AG10803 (cell line): ENCODE measurements at places on chromosomes 6 and 20.

GRCh38 chr6:35736253-35736894, 458 bp upstream of the ARMC12 start:
- peak; percentile 39 for DNase-seq

GRCh38 chr6:84766118-84766798, 1.9 kb upstream of the TBX18 start:
- DNase-seq, result no peak

GRCh38 chr20:12093057-12093796, 175.5 kb downstream of the BTBD3 start:
- no peak for DNase-seq

GRCh38 chr20:49471397-49471796, 11.1 kb downstream of the KCNB1 start:
- DNase-seq, result no peak

DNA sequence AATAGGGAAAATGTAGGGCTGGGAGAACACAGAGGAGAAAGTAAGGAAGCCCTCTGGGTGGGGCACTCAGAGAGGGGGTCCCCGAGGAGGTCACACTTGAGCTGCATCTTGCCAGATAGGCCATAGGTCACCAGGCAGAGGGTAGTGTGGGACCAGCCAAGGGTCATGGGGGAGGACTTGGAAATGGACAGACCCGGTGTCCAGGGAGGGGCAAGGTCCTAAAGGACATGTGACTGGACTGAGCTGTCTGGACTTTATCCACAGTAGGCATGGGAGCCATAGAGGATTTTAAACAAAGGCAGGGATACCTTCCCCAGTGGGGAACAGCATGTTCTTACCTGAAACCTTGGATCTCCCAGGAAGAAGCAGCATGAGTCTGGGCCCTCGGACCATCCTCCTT, 266.7 kb downstream of the LRFN2 start:
- DNase-seq, result no peak

- DNase-seq, result no peak
Observed at GRCh38 chr20:44183282-44183681, 3.7 kb downstream of the JPH2 start.

DNA sequence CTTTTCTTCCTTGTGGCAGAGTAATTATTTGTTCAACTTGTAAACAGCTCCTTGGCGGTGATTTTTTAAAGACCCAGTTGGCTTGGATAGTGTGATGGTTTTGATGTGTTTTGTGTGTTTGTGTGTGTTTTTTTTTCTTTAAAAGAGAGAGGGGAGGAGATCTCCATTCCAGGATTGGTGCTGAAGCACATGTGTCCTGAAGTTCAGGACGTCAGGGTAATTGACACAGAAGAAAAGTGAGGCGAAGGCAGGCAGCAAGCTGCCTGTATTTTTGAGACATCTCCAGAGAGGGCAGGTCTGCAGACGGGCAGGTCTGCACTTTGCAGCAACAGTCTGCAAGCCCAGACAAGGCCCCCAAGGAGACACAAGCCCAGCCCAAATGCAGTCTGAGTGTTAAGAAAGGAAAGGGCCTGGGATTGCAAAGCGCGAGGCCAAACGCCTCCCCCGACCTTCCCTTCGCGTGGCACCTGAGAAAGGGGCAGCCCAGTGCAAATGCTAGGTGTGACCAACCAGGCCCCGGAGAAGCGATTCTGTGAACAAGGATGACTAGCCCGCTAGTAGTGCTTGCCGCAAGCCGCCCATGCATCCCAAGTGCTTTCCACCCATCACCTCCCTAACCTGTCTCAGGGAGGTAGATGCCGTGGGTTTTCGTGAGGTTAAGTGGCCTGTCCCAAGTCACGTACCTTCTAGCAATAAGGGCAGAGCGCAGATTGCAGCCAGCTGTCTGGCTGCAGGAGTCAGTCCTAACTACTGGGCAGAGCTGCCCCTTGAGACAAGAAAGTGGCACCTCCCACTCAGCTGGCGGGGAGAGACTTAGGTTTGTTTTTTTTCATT, 230.5 kb downstream of the ZMYND8 start:
- peak; percentile 40 for DNase-seq

DNA sequence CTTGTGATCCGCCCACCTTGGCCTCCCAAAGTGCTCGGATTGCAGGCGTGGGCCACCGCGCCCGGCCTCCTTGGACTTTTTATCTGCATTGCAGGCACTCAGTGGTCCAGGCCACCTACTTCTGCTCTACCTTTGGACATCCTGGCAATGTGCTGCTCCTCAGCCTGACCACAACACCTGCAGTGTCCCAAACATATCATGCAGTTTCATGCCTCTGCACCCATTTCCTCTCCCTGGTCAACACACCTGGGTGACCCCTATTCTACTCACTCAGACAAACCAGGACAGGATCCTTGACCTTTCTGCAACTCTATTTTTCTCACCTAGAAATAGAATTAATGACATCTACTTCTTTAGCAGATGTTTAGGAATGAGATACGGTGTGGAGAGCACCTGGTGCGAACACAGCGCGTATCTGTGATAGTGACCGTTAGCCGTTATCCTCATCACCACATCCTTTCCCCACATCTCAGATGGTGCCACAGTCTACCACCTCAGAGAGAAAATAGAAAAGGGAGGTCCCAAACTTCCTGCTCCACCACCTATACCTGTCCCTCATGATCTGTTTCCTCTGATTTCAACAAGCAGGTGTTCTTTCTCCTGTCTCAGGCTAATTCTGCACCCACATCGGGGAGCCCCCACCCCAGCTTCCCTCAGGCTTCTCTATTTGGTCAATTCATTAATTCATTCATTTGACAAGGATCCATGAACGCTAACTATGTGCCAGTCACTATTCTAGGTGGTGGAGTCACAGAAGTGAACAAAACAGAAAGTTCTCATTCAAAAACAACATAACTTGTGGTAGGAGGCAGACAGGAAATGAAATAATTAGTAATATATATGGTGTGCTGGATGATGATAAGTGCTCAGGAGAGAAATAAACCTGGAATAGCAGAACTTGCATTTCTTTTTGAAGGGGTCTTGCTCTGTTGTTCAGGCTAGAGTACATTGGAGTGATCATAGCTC, 4.3 kb upstream of the BTN3A2 start:
- DNase-seq, result no peak

- DNase-seq, result peak; percentile 10
Observed at GRCh38 chr6:125611573-125612344, 137.7 kb upstream of the HEY2 start.

DNA sequence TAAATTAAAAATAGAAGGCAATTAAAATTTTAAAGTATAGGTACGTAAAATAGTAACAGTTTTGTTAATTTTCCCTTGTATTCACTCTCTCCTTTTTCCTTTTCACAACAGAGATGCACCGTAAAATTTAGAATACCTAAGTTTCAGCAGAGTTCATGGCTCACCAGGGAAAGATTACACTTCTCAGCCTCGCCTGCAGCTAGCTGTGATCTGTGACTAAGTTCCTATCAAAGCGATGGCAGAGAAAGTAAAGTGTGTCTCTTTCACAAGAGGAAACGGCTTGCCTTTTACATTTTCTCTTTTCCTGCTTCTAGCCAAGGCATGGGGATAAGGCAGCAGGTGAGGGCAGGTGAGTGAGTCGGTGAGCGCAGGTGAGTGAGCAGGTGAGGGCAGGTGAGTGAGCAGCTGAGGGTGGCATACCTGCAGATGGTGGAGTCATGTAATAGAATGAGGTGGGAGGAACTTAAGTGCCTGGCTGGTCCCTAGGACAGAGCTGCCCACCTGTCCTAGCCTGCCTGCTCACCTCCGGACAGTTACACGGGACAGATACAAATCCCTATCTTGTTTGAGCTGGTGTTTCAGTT, 30.9 kb downstream of the ZFP64 start:
- DNase-seq, result no peak

- DNase-seq, result no peak
Observed at GRCh38 chr6:124234801-124235200, 431.1 kb downstream of the NKAIN2 start.

- DNase-seq, result no peak
Observed at GRCh38 chr20:37928996-37929682, 26.2 kb downstream of the VSTM2L start.

- DNase-seq, result peak; percentile 71
Observed at GRCh38 chr20:17680836-17681725, 961 bp downstream of the RRBP1 start.

GRCh38 chr6:55069132-55069781, 105.1 kb upstream of the HCRTR2 start:
- peak; percentile 73 for DNase-seq

DNA sequence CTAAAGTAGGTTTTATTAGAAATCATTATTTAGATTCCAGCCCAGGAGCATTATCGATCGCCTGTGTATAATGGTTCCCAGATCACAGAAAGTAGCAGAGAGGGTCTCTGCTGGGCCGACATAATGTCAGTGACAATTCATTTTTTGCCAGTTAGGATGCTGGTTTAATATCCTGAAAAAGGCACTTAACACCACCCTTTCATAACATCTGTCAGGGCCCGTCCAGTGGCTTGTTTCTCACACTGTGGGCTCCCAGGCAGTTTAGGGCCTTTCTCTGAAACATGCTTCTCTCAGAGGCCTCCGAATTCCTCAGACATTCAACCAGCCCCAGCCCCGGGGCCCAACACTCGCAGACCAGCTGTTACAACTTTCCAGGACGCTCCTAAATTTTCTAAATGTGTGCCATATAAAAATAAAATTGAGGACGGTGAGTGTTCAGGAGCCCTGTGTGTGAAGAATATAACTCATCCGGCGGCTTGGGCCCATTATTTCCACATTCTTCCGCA, 108.6 kb upstream of the EYA4 start:
- DNase-seq, result no peak

DNA sequence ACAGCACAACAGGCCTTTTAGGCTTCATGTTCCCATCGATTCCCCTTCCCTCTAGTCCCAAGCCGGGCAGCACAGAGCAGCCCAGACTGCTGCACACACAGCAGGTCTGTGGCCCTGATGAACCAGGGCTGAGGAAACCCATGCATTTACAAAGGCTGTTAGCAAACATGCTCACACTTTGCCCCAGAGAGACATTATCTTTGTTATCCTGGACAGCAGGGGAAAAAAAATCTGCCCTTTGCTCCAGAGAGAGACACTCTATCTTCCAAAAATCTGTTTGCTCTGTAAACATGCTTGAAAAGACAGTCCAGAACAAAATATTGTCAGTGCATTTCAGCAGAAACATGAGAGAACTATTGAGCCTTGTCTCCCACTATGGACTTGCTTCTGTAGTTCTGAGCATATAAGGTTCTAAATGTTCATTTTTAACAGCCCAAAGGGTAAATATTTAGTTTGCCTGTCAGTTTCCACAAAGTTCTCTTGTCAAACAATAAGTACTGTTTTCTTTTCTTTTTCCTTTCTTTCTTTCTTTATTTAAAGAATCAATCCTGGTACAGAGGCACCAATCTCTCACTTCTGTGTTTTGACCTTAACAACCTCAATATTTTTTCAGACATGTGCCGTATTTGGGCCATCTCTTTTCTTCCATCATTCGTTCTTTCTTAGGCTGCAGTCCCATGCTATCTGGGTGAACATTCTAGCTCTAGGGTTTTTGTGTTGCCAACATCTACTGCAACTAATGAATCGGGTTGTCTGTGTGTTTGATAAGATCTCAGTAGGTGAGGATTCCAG, 468.0 kb downstream of the EPM2A start:
- no peak for DNase-seq

GRCh38 chr6:27091661-27092315, 155.7 kb upstream of the PRSS16 start:
- peak; percentile 94 for DNase-seq
